Activated T-helper 1 cell treated with Interleukin-2 at 50 U/mL for 16 hours (primary cell): ENCODE measurements at places on chromosomes 2 and 18.

DNA sequence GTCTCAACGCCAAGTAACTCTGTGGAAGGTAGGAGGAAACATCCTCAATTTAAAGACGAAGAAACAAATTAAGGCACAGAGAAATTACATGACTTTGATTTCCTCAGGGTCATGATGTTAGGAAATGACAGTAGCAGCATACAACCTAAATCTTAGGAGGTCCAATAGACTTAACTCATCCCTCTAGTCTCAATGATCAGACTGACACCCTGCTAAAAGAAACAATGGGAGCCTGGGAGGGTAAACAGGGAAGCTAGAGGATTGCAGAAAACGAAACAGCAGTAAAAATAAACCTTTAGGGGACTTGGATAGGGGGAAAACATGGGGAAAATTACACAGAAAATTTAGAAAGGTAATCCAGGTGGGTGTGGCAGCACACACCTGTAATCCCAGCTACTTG, 56.0 kb downstream of the ROCK2 start:
- no peak for DNase-seq

- DNase-seq = no peak
These were observed 285.8 kb upstream of the REV1 start for GRCh38 chr2:99775585-99775984.

DNA sequence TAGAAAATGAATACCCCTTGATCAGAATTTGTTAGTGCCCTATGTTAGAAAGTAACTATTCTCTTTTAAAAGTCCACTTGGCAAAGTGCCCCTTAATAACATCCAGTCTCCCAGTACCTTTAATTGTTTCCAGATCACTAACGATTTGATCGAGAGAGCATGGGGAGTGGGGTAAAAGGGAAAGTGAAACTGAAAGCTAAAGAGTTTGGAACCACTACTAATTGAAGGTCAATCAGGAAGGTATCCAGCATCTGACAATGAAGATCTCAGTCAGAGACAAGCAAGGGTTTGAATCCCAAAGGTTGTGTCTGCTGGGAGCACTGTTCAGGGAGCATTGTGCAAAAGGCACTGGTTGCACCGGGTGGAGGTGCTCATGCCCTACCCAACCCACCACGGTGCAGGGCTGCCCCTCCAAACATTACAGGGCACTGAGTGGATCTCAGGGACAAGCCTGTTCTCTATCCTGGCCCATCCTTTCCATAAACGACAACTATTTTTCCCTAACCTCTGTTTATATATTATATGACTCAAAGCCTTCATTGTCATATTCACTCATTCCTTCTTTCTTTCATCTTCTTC, 14.6 kb upstream of the RIT2 start:
- no peak for DNase-seq

GRCh38 chr18:24802456-24802855, 342.0 kb downstream of the HRH4 start:
- DNase-seq = no peak

DNA sequence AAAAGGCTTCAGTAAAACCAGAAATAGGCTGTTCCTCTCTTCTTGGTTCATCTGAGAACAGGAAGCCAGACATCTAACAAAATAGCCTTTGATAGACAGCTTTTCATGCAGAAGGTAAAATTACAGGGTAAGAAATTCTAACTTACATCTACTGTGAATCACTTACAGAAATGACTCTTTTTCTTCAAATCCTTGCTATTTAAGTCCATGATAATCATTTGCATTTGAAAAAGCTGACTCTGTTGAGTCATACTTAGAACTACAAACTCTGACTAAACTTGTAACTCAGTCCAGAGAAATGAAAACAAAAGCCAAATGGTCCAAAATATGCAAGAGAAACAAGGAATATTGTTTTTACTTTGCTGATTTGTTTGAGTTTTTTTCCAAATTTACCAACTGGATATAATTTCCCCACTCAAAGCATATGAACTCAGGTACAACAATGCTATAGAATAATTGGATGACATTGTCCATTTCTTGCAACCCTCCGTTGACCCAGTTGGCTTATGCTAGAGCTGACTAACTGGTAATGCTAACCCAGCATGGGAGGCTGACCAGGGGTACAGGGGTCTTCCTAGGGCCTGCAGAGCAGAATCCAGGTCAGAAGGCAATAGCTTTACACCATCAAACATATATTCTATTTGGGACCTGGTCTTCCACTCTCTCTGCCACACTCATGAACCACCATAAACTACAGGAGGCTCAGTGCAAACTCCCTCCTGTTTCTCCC, 18.8 kb upstream of the MREG start:
- DNase-seq = no peak
